Body of pancreas (tissue), 4 donors: ENCODE measurements at places on chromosomes 13 and 19.

DNA sequence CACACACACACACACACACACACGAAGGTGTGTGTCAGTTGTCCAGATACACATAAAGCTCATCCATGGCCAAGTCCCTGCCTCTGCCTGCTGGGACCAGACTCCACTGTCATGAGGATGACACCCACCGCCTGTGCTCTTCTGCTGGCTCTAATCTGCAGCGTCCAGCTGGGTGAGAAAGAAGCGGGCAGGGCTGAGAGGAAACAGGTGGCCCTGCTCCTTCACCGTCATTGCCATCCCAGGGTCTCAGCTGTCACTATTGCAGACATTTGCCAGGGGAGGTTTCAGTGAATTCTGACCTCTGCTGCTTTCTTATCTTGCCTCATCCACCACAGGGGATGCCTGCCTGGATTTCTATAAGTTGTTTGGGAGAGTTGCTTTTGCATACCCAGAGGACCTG is 31.4 kb downstream of the SCGB2B2 start:
- H3K36me3 ChIP-seq: no peaks in the 10 kb centered on the region
- no peak overlapping the region for H3K27ac ChIP-seq
- no peaks in the 10 kb centered on the region for H3K27me3 ChIP-seq

DNA sequence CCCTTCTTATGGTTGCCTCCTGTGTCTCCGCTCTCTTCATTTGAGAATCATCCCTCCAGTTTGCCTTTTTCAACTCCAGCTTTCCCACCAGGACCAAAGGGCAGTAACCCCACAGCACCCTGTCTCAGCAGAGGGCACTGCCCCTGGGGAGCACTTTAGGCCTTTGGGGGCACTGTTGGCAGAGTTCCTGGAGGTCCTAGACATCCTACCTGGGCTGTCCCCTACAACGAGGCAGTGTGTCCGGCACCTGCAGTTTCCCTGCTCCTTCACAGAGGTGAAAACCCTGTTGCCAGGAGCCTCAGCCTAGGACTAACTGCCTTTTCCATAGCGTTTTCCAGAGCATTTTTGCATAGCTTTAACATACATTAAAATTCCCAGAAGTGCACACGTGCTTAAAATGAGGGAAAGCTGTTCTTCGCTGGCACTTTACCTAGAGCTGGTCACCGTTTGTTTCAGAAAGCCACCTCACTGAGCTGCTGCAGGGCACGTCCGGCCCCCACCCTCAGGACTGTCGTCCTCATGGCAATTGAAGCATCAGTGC is 234.9 kb downstream of the TEX29 start:
- no peak overlapping the region for H3K4me3 ChIP-seq
- DNase-seq: no peak
- no peak overlapping the region for H3K27ac ChIP-seq
- H3K27me3 ChIP-seq: peaks cover 5% of the 10 kb centered on the region

DNA sequence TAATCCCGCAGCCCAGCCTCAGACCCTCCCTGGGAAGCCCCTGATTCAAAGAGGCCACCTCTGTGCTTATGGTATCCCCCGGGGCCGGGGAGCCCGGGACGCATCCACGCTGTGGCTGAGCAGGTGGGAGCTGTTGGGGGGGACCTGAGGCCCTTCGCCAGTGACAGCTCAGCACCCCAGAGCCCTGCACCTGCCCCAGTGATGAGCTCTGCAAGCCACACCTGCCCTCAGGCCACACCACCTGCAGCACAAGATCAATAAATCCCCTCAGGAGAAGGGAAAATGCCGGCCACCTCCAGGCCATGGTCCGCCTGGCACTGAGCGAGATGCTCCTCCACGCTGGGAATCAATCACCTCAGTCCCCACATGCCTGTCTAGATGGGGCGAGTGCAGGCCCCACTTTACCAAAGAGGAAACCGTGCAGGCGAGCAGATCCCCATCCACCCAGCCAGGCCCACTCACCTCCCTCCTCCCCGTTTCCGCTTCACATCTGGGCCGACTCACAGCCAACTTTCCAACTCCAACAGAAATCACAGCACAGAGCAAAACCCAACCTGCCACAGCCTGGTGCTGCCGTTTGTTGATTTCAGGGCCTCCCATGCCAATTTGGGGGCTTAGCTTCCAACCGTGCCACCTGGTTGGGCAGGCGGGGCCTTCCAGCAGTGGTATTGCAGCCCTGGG is 12.8 kb downstream of the MOB3A start:
- no peak overlapping the region for H3K27ac ChIP-seq
- no peaks in the 10 kb centered on the region for H3K27me3 ChIP-seq

- H3K27ac ChIP-seq: no peak overlapping the region
- H3K36me3 ChIP-seq: no peaks in the 10 kb centered on the region
- H3K27me3 ChIP-seq: no peaks in the 10 kb centered on the region
- H3K4me1 ChIP-seq: no peaks in the 10 kb centered on the region
Measured at GRCh38 chr13:111906306-111906705, 160.6 kb upstream of the SOX1 start.

GRCh38 chr13:34722922-34723321 is 219.1 kb upstream of the NBEA start:
- H3K27me3 ChIP-seq: no peaks in the 10 kb centered on the region
- H3K27ac ChIP-seq: no peak overlapping the region
- no peaks in the 10 kb centered on the region for H3K36me3 ChIP-seq
- H3K4me1 ChIP-seq: peaks cover 8% of the 10 kb centered on the region

DNA sequence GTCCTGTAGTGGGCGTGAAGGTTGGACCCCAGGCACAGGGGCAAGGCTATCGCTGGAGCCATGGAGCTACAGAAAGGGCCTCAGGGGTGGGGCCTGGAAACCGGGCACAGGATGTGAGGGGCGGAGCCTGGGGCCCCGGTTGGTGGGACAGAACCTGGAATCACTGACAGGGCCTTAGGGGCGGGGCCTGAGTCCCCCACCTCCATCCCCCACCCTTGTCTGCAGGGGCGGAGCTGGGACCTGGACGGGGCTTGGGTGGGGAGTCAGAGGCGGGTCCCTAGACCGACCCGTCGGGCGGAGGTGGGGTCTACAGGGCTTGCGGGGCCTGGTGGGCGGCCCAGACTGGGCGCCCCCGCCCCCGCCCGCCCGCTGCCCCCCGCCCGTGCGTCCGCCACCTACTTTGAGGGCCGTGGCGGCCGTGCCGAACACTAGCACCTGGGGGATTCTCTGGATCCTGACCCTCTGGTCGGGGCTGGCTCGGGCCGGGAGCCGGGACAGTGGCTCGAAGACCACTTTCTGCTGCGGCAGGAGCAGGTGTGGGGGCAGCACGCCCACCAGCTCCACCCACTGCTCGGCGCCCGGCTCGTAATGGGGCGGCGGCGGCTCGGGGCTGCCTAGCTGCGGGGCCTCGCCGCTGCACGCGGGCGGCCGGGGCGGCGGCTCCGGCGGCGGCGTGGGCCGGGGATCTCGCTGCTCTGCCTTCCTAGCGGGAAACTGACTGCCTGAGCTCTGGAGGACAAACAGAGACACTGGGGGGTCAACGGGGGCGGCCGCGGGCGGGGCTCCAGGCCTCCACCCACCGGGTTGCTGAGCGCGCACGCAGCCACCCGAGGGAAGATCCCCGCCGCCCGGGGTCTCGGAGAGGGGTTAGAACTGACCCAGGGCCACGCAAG is 26.3 kb downstream of the DCAF15 start:
- no peaks in the 10 kb centered on the region for H3K36me3 ChIP-seq
- H3K4me1 ChIP-seq: no peaks in the 10 kb centered on the region
- H3K27ac ChIP-seq: peak overlapping the region; percentile 31
- no peaks in the 10 kb centered on the region for H3K27me3 ChIP-seq
- H3K4me3 ChIP-seq: no peak overlapping the region

- no peak for DNase-seq
- no peaks in the 10 kb centered on the region for H3K4me1 ChIP-seq
- no peak overlapping the region for H3K27ac ChIP-seq
- no peak overlapping the region for H3K4me3 ChIP-seq
- no peaks in the 10 kb centered on the region for H3K27me3 ChIP-seq
Measured at GRCh38 chr19:55132453-55133129, 15.2 kb upstream of the PPP1R12C start.

DNA sequence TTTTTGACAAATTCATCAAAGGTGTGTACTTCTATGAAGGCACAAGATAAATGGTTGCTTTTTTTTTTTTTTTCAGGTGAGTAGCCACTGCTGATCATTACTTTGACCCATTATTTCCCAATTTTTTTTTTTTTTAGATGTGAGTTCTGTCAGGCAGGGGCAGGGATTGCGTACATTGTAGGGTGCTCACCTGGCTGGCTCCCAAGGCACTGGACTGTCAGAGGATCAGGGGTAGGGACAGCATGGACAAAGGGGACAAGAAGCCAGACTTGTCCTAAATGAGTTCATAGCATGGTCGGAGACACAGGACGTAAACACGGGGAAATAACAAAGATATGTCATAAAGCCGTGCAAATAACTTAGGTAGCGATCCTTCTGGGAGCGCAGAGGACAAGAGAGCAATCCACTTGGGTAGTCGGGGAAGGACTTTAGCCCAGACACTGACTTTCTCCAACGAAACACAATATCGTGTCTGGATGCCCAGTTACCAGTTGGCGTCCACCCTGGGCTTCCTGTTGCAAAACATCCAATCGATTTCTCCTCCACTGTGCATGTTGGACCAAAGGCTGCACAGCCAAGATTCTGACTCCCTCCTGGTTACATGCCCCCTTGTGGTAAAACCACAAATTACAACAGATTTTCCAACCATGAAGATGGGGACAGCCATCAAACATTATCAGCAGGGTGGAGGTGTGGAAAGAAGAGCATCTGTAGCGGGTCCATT is 27.5 kb upstream of the KATNAL1 start:
- no peaks in the 10 kb centered on the region for H3K36me3 ChIP-seq
- H3K27me3 ChIP-seq: no peaks in the 10 kb centered on the region
- no peak overlapping the region for H3K4me3 ChIP-seq
- H3K4me1 ChIP-seq: peaks cover under 1% of the 10 kb centered on the region
